Spinal cord (tissue), 10 donors: ENCODE measurements at places on chromosomes 5 and 9. TPM values are rescaled to one million over a fixed set of nuclear protein-coding genes. Genes with fewer than 3 reads are reported as not detected.

DNA sequence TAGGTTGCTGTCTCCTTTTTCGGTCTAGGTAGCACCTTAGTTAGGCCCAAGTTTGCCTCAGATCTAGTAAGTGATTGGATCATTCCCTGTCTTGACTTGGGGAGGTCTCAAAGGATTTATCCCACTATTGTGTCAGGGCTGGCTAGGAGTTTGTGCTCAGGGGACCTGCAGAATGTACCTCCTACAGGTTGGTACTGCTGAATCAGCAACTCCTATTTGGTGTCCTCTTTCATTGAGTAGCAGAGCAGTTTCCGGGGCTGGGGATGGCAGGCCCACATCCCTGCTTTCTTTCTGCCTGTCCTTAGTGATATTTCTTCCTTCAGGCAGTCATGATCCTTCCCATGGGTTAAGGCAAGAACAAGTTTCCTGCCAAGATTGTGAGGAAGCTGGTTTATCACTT lies 192.9 kb upstream of the CCNH start:
- DNase-seq: no peak
- H3K4me3 ChIP-seq: no peak overlapping the region
- H3K36me3 ChIP-seq: no peaks in the 10 kb centered on the region
- H3K27ac ChIP-seq: no peak overlapping the region
- H3K4me1 ChIP-seq: no peaks in the 10 kb centered on the region

GRCh38 chr5:174410716-174411478 lies 313.5 kb upstream of the MSX2 start:
- DNase-seq: no peak
- peaks cover 2% of the 10 kb centered on the region for H3K4me1 ChIP-seq
- H3K4me3 ChIP-seq: no peak overlapping the region
- no peaks in the 10 kb centered on the region for H3K36me3 ChIP-seq

DNA sequence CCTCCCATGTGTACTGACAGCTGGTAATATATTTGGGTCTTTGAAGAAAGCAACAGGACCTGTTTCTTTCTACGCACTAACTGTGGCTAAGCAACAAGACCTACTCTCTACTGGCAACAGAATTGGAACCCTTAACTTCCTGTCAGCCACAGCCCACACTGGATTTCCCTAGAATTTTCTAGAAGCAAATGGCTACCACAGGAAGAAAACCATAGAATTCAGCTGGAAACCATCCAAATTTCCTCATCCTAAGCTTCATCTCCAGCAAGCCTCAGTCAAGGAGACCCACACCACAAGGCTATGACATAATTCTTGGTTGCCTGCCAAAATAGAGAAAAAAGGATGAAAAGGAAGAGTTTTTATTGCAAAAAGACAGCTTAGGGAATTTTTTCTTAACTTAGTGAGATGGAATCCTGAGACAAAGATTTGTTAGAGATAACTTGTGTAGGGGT lies 171.8 kb upstream of the TNC start:
- DNase-seq: no peak
- no peaks in the 10 kb centered on the region for H3K4me1 ChIP-seq
- H3K27me3 ChIP-seq: no peaks in the 10 kb centered on the region
- no peaks in the 10 kb centered on the region for H3K36me3 ChIP-seq
- H3K4me3 ChIP-seq: no peak overlapping the region
- H3K27ac ChIP-seq: no peak overlapping the region

DNA sequence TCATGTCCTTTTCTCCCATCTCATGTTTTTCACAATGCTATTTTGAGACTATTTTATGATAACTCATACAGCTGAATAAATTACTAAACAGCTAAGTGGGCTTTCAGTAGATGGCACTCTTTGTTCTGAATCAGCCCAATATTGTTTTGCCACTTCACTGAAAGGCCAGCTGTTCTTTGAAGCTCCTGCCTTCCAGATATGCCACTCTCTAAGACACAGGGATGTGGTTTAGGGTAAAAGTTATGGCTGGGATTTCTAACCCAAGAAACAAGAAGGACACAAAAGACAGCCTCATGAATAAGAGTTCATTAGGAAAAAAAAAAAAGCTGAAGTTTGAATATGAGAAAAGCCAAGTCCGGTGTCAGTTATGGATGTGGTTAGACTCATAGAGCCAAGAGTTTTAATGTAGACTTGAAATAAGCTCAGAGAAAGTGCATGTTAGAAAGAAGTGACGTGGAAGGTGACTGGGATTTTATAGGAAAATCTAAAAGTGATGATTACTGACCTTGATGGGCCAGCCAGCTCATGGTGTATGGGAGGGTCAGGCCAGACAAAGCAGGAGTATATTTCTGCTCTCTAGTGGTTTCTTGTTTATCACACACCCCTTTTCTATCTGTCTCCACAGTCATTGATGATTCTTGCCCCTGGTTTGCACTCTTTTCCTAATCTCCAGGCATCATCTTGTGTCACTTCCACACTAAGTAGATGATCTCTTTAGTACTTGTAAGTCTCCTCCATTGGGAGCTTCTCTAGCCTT lies 488.5 kb downstream of the NR2F1-AS1 start:
- H3K27ac ChIP-seq: no peak overlapping the region
- H3K4me3 ChIP-seq: no peak overlapping the region
- no peaks in the 10 kb centered on the region for H3K27me3 ChIP-seq
- H3K36me3 ChIP-seq: no peaks in the 10 kb centered on the region
- DNase-seq: no peak

DNA sequence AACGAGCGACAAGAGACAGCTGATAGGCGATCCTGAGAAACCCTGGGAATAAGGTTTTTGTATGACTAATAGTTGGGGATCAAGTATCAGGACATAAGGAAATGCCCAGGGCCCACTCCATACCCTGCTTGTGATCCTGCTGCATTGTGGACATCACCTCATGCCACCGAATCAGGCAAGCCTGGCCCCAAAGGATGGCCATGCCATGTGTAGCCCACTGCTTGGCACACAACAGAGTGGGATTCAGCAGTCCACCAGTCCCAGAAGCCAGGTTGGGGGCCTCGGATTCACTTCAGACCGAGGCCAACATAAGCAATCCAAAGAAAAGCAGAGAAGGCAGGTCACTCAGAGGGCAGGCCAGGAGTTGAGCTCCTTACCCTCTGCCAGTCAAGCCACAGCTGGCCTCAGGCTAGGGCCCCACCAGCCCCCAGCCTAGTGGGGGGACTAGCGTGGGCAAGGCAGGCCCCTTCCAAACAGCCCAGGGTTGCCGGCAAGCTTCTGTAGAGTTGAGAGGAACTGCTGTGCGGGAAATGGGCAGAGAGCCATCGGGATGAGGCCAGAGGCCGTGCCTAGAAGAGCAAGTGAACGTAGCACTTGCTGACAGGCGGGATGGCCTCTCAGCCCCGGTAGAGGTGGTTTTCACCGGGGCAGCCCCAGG lies 5.0 kb downstream of the NOP16 start:
- no peak for DNase-seq
- peaks cover 46% of the 10 kb centered on the region for H3K36me3 ChIP-seq
- no peaks in the 10 kb centered on the region for H3K27me3 ChIP-seq

DNA sequence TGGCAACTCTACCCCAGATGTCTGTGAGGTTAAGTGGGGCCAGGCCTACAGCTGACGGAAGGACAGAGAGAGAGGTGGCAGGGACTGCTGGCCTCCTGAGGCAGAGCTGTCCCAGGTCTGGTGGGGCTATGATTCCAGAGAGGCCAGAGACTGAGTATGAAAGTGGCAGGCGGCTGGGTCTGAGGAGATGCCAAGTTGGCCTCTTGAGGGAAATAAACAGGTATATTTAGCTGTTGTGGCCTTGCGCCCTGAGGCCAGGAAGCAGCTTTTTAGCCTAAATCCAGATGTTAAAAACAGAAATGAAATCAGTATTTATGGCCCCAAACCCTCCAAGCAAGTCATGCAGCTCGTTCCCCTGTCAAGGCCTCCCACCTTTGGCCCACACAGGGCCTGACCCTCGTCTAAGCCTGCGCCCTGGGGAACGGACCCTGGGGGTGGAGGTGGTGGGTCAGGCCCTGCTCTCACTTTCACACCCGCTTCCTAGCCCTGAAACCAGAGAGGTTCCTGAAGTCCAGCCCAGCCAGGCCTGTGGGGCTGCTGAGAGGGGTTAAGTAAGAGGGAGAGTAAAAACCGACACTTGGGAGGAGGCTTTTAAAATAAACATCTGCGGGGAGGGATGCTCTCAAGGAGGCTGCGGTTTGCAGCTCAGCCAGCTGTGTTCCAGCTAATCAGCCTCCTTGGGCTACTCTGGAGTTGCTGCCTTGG lies 18.7 kb downstream of the PCDHGC5 start:
- peaks cover 69% of the 10 kb centered on the region for H3K4me1 ChIP-seq
- peaks cover 85% of the 10 kb centered on the region for H3K36me3 ChIP-seq
- H3K4me3 ChIP-seq: no peak overlapping the region
- H3K27ac ChIP-seq: peak overlapping the region; percentile 95
- no peak for DNase-seq

The ARID3C gene
- polyA plus RNA-seq: 0.60 TPM

- no peak for DNase-seq
- no peaks in the 10 kb centered on the region for H3K4me1 ChIP-seq
- no peak overlapping the region for H3K4me3 ChIP-seq
- no peak overlapping the region for H3K27ac ChIP-seq
- H3K36me3 ChIP-seq: no peaks in the 10 kb centered on the region
- no peaks in the 10 kb centered on the region for H3K27me3 ChIP-seq
Observed at GRCh38 chr5:64587370-64587769, 81.6 kb downstream of the RGS7BP start.

DNA sequence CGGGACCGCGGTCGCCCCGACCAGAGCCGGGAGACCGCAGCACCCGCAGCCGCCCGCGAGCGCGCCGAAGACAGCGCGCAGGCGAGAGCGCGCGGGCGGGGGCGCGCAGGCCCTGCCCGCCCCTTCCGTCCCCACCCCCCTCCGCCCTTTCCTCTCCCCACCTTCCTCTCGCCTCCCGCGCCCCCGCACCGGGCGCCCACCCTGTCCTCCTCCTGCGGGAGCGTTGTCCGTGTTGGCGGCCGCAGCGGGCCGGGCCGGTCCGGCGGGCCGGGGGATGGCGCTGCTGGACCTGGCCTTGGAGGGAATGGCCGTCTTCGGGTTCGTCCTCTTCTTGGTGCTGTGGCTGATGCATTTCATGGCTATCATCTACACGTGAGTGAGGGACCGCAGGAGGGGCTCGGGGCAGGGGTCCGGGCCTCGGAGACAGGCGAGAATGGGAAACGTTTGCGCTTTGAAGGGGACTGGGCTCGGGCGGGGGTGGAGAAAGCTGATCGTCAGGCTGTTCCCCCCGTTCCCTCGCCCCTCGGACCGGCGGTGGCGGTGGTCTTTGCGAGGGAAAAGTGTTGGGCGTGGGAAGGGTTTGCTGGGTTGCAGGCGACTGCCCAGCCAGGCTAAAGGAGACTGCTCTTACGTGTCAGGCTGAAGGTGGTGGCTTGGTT lies 457 bp downstream of the UGCG start:
- peak overlapping the region; percentile 91 for H3K27ac ChIP-seq
- H3K36me3 ChIP-seq: no peaks in the 10 kb centered on the region
- DNase-seq: peak; percentile 39
- H3K4me3 ChIP-seq: peak overlapping the region; percentile 84
- no peaks in the 10 kb centered on the region for H3K27me3 ChIP-seq

The PAX5 gene
- 1.2 TPM for polyA plus RNA-seq

GRCh38 chr9:92660266-92660665 lies 9.7 kb downstream of the IPPK start:
- H3K36me3 ChIP-seq: peaks cover 44% of the 10 kb centered on the region
- H3K27me3 ChIP-seq: no peaks in the 10 kb centered on the region
- no peak overlapping the region for H3K4me3 ChIP-seq
- peaks cover 32% of the 10 kb centered on the region for H3K4me1 ChIP-seq
- DNase-seq: no peak

DNA sequence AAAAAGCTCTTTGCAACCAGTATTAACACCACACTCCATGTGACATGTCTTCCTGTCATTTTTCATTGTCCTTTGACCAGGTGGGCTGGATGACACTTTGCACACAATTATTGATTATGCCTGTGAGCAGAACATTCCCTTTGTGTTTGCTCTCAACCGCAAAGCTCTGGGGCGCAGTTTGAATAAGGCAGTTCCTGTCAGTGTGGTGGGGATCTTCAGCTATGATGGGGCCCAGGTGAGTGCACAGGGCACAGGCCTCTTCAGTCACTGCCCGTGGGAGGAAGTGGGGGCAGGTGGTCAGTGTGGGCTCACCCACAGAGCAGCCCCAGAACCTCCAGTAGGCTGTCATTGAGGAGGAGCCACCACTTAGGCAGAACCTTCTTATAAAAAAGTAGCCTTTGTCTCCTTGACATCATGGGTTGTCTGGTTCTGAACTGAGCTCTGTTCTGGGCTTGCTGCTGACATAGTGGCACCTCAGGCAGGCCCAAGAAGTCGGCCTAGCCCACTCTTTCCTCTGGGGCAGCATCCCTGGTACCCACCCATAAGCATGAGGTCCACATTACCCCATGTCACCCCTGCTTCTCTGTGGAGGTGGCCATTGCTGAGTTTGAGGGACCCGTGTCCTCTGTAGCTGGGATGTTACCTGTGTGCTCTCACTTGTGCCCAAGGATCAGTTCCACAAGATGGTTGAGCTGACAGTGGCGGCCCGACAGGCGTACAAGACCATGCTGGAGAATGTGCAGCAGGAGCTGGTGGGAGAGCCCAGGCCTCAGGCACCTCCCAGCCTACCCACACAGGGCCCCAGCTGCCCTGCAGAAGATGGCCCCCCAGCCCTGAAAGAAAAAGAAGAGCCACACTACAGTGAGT lies 39.3 kb downstream of the SECISBP2 start:
- no peak overlapping the region for H3K4me3 ChIP-seq
- peaks cover 67% of the 10 kb centered on the region for H3K36me3 ChIP-seq
- no peaks in the 10 kb centered on the region for H3K27me3 ChIP-seq
- DNase-seq: no peak

DNA sequence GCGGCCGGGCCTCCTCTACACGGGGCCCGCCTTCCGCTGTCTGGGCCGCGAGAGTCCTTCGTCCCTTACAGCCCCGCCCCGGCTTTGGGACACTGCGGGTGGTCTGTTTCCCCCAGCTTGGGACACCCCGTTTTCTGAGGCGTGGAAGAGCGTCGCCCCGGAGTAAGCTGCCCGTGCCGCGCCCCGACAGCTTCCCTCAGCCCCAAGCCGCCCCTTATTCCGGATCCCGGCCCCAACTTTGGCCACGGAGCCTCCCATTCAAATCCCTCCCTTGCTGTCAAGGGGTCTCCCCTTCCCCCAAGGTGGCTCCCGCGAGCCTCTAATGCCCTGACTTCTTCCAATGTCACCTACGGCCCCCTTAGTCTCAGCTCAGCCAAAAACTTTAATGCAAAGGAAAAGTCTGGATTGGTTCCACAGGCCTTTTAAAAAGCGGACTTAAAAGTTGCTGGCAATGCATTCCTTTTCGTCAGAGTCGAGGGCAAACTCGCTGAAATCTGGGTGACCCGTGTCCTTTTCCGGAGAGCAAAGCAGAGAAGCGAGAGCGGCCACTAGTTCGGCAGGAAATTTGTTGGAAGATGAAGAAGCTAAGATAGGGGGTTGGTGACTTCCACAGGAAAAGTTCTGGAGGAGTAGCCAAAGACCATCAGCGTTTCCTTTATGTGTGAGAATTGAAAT lies 19.8 kb downstream of the EXOSC2 start:
- no peak for DNase-seq
- peaks cover 17% of the 10 kb centered on the region for H3K4me1 ChIP-seq
- H3K27ac ChIP-seq: peak overlapping the region; percentile 97
- H3K36me3 ChIP-seq: no peaks in the 10 kb centered on the region
